Midbrain (tissue), 1 donor: ENCODE measurements at places on chromosomes 5 and 9.

DNA sequence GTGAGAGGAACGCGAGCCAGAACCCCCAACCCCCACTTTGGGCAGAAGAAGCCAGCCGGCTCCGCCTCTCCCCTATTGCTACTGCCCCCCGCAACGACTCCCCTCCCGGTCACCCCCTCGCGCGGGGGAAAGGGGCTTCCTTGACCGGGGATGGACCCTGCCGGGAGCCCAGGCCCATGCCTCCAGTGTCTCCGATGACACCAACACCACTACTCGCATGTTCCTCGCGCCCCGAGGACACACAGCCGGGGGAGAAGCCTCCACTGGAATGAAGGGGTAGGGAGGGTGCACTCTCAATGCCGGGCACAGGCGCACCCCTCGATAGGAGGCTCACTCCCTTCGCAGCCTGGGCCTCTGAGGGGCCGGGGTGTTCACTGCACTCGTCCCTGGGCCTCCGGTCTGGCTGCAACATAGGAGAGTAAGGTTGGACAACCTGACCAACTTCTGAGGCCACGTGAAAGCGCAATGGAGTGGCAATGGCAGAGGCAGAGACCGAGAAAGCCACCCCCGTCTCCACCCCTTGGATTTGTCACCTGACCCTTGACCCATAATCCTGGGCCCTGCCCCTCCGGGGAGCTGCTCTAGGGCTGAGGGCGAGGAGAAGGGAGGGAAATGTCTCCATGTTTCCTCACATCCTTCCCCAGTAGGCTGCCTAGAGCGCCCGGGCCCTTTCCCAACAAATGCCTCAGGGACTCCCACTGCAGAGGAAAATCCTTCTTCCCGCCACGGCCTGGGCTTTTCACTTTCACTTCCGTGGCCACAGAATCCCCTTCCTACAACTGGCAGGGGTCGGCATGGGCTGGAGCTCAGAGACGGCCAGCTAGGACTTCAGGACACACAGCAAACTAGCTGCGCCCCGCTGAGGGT lies 1.1 kb upstream of the CNTFR start:
- no peak for DNase-seq

DNA sequence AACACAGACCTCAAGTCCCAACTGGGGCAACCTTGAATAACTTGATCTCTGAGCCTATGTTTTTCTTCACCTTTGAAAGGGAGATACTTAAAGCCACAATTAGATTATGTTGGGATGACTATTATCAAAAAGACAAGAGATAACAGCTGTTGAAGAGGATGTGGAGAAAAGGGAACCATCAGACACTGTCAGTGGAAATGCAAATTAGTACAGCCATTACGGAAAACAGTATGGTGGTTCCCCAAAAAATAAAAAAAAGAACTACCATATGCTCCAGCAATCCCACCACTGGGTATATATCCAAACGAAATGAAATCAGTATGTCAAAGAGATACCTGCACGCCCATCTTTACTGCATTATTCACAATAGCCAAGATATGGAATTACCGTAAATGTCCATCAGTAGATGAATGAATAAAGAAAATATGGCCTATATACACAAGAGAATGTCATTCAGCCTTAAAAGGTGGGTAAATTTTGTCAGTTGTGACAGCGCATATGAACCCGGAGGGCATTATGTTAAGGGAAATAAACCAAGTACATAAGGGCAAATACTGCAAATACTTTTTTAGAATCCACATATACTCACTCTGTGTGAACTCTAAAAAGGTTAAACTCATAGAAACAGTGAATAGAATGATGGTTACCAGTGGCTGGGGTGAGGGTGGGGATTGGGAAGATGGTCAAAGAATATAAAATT lies 12.7 kb downstream of the FAT2 start:
- DNase-seq: no peak

GRCh38 chr5:160155017-160155750 lies 35.9 kb upstream of the PWWP2A start:
- DNase-seq: no peak

DNA sequence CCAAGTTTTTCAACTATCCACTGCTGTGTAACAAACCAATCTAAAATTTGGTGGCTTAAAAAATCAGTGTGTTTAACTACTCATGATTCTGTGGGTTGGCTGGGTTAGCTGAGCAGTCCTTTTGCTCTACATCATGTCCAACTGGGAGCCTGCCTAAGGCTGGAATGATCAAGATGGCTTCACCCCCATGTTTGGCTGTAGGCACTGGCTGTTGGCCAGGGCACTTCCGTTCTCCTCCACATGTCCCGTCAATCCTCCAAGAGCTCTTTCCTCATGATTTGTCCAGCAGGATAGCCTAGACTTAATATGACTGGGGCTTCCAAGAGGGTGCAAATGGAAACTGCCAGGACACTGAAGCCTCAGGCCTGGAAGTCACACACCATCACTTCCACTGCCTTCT lies 17.0 kb upstream of the TSSK1B start:
- DNase-seq: no peak

DNA sequence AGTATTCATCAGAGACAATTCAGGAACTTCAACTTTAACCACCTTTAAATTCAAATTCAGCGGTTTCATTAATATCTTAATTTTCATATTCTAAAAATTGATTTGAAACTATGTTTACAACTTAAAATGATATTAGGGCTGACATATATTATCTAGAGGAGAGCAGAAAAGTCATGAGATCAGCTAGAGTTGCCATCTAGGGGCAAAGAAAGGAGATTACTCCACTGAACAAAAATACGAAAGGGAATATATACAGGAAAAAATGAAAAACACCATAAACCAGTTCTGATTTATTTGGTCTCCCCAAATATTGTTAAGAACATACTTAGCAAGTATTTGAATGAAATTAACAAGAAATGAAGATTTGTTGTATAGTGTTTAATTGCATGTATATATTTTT lies 946.3 kb downstream of the DTWD2 start:
- DNase-seq: peak; percentile 14
